Liver (tissue), 10 donors: ENCODE measurements at places on chromosomes 11 and 22. TPM values are rescaled to one million over a fixed set of nuclear protein-coding genes. Genes with fewer than 3 reads are reported as not detected.

DNA sequence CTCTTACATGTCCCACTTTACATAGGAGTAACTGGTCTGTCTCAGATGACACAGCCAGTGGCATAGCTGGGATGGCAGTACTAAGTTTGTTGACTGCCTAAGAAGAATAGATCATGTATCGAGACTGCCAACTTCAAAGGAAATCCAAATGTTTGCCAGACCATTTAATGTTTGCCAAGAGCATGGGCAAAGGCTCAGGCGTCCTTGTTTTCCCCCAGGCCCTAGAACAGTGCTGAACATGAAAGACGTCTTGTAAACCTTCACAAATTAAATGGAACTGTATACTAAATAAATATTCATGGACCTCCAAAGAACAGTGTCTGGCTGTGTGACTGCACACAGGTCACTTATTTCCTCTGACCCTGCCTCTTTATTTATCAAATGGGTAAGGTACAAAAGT is 234.7 kb upstream of the CCDC90B start:
- no peak for DNase-seq

CHADL gene
- 0.51 TPM for total RNA-seq

- no peak for DNase-seq
Observed at GRCh38 chr11:90512846-90513245, 290.0 kb upstream of the CHORDC1 start.

DNA sequence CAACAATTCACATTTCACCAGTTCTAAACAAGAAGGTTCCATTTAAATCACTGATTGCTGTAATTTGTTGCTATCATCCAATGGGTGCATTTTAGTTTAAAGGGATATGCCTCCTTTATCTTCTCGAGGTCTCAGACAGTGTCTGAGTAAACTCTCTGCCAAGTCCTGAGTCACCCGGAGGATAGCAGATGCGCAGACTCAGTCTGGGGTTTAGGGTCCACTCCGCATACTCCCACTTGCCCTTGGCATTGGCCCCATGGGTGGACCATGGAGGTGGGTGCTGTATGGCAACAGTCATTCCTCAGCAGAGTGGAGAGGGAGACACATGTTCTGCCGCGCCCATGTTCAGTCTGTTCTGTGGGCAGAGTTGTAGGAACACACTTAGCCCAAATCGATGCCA is 65.4 kb upstream of the CRTAM start:
- DNase-seq: no peak

GRCh38 chr22:31621507-31622124 is 40.4 kb downstream of the PISD start:
- DNase-seq: peak; percentile 33

DNA sequence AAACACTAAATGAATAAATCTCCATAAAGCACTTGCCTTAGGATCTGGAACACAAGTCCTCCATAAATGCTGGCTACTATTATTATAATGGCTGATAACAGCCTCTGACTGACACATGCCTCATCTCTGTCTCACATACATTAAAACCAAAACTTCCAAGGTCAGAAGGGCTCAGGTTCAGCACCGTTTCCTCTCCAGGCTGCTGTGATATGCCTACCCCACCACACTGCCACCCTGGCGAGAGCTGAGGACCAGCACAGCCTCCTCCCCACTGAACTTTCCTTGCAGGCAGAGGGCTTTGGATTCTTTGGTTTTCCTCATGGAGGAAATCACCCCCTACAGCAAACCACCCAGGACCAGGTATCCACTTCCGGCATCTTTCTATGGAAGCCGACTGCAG is 112.8 kb downstream of the ABTB2 start:
- no peak for DNase-seq

DNA sequence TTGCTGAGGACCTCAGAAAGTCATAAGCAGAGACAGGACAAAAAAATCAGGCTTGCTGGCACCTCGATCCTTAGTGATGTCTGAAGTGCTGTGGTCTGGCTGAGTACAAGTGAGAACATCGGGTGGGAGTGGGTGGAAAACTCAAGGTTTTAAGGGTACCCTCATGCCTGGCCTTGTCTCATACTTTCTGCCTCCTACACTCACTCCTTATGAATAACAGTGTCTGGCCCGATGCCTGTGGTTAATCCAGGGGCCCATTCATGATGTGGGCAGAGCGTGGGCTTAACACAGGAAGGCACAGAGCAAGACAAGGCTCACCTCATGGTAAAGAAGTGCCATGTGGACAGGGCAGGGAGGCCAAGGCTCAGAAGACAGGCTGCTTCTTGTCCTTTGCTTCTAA is 11.0 kb upstream of the UCP3 start:
- no peak for DNase-seq

- peak; percentile 64 for DNase-seq
Observed at GRCh38 chr22:20021196-20022181, 579 bp downstream of the TANGO2 start.

DNA sequence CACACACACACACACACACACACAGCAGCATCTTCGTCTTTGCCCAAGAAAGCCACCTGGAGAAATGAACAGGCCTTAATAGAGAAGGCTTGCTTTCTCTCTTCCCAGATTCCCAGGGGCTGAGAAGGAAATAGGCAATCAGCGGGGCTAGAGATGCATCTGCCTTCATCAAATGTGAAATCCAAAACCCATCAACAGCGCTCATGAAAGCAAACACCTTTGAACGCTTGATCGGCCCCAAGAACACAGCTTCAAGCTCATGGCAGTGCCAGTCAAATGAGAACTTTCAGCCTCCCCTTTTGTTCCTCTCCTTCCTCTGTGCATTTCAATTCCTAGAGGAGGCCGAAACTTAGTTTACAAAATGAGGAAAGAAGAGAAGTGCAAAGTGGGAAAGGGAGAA is 122.7 kb downstream of the EFCAB6 start:
- DNase-seq: no peak

DNA sequence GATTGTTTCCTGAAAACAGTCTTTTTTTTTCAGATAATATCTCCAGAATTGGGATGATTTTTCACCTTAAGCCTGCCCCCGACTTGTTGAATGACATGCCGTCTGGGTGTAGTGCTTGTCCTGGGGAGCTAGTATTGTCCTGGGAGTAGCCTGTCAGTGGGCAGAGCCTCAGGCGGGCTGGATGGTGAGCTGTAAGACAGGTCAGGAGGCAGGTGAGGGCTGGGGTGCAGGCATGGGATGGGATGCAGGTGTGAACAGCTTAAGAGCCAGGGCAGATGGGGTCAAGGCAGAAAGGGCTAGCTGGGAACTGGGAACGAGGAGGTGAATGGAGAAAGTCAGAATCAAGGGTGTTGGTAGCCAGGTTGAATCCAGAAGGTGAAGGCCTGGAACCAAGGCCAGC is 200.2 kb downstream of the CSNK2A3 start:
- no peak for DNase-seq

GRCh38 chr11:15145615-15146014 is 30.9 kb downstream of the INSC start:
- no peak for DNase-seq

GRCh38 chr11:12260731-12261521 is 116.4 kb upstream of the PARVA start:
- no peak for DNase-seq

MAPK8IP2 gene
- total RNA-seq: 0.17 TPM

DNA sequence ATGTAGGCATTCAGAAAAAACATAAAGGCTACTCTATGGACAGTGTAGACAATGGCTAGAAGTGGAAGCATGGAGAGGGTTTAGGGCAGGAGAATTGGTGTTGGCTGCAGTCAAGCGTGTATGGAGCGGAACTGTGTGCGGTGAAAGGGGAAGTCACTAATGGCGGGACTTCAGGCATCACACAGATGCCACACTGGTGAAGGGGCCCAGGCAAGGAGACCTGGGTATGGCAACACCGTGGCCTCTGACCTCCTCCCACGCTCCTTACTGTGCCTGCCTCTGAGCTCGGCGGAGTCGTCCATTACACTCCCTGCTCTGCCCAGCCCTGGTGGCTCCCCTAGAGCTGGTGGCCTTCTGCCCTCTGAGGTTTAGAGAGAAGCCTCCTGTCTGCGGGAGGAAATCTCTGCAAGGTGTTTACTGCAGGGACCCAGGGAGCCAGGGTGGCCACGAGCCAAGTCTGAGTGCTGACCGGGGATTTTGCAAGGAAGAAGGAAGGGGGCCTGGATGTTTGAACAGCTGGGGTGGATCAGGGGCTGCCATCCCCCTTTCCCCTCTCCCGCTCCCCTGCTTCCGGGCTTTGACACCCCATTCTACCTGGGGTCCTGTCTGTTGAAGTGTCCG is 75.1 kb upstream of the TSPAN18 start:
- DNase-seq: no peak

DNA sequence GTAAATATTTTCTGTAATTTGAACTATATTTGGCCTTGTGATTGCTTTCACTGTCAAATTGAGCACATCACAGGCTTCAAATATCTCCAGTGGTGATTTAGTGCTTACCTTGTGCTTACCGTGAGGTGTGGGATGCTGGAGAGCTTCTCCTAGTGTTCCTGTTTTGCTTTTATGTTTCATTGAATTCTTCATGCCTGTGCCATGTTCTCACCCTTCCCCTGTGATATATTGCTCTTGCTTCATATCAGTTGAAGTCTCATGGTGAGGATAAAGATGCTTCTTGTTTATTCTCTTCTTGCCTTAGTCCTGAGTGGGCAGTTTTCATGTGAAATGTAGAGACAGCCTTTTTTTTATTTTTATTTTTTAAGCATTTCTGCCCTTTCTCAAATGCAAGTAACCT is 198.0 kb upstream of the PDGFD start:
- no peak for DNase-seq

GRCh38 chr22:45296628-45297297 is 12.0 kb downstream of the UPK3A start:
- no peak for DNase-seq

DNA sequence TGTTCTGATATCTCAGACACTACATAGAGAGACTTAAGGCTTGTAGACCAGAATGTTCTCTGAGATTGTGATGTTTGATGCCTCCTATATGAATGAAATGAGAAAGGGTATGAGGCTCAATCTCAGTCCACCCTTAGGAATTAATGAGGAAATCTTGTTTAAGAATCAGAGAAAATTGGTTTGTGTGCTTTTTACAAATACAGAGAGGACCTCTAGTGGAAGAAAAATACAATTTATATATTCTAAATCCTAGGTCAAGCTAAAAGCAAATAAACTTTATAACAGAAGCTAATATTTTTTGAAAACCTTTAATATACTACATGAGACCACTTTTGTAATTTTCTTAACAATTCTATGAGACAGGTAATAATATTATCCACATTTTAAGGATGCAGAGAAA is 5.0 kb upstream of the OR52H1 start:
- no peak for DNase-seq

GRCh38 chr11:134118006-134118405 is 49.1 kb downstream of the JAM3 start:
- DNase-seq: no peak

TPBGL gene
- not detected for total RNA-seq

GRCh38 chr11:92852946-92853345 is 116.5 kb upstream of the MTNR1B start:
- DNase-seq: no peak

RFPL2 gene
- total RNA-seq: 0.98 TPM

- DNase-seq: no peak
Observed at GRCh38 chr11:12179019-12179418, 68.6 kb downstream of the MICAL2 start.

DNA sequence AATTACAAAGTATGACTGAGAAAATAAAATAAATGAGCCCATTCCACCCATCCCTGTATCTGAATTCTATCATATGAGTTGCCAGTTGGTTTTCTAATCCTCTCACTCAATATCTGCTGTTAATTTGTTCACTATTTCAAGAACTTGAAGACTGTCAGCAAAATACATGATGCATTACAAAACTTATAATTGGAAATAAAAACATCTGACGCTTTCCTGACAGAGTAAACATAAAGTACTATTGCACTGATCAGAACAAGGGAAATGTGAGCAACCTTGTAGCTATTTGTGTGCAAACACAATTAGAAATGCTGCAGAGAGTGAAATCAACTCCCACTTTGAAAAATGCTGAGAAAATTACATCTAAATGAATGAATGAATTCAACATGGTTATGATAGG is 97.1 kb downstream of the MPPED2 start:
- no peak for DNase-seq

DNA sequence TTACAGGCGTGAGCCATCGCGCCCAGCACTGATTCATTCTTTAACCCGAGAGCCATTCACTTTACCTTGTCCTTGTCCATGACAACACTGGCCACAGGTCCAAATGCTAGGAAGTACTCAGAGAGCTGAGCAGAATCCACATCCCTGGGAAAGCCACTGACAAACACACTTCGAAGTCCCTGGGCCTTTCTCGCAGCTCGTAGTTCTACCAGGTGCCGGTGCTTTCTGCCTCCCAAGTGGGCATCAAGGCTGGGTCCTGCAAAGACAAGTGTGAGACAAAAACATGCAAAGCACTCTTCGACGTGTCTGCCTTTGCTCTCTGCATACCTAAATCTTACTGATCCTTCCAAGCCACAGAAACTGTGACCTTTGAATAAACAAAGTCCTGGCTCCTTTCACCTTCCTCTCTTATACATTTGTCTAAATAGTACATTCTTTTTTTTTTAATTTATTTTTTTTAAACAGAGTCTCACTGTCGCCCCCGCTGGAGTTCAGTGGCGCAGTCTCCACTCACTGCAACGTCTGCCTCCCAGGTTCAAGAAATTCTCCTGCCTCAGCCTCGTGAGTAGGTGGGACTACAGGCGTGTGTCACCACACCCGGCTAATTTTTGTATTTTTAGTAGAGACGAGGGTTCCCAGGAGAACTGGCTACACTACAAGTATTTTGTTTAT is 2.2 kb downstream of the TUT1 start:
- DNase-seq: no peak

SYT7 gene
- 114 TPM for total RNA-seq

DNA sequence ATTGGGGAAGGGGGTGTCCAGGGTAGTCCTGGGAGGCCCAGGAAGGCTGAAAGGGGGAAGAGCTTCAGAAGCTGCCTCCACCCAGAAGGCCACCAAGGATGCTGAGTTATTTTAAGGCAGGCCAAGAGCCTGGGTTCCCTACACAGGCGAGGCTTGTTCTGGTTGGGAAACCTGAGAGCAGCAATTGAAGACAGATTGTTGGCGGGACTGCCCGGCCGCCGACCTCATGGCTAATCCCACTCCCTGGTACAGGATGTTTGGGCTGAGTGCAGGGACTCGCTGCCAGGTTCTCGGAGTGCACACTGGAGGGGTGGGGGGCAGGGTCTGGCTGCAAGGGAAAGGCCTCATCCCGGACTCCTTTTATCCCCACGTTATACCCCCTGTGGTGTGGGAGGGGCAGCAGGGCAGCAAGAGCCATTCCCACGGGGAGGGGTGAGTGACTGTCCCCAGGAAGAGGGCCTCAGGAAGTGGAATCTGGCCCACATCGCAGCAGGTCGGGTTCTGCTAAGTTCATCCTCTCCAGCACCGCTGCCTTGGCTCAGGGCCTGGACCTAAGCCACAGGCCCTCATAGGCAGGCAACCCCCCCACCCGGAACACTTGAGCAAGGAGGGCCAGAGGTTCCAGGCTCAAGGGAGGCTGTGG is 43.6 kb upstream of the PRR5 start:
- no peak for DNase-seq

GRCh38 chr11:8066911-8067455 is 14.0 kb upstream of the TUB start:
- DNase-seq: peak; percentile 28

GRCh38 chr11:108432783-108433182 is 34.5 kb downstream of the C11orf65 start:
- no peak for DNase-seq
